ENCODE measurements at places on chromosomes 1 and 21. TPM values are rescaled to one million over a fixed set of nuclear protein-coding genes. Genes with fewer than 3 reads are reported as not detected.
A peak's percentile ranks its signal among the peaks of the same experiment; 100 is the strongest.

DNA sequence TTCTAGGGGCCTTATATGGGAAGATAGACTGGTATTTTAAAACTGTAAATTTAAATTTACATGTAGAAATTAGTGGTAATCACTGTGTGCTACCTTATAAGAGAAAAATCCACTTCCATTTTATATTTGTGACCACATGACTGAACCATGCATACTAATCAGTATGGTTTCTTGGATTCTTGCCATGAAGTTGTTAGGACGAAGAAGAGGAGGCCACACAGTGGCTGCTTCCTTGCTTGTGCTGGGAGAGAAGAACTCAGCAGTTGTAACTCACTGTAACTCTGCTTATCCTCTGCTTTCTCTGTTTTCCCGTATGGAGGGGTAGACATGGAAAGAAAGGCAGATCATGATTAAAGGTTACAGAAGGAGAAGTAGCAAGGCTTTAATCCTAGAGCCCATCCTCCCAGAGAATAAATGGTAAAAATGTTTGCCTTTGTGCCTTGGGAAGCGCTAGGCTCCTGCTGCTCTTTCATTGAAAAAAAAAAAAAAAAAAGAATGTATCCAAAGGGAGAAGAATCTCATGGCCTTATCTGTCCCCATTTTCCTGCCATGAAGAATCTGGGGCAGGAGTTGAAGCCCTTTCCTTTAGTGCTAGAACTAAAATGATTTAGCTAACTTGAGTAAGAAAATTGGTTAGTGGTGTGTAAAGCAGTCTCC is 32.4 kb downstream of the KCTD3 start:
- DNase-seq: no peak

GRCh38 chr21:26127918-26128317 is 42.7 kb downstream of the APP start:
- DNase-seq: peak; percentile 39

TSPAN2 gene
- total RNA-seq: 13.3 TPM

HSD11B1 gene
- 5.6 TPM for total RNA-seq

DNA sequence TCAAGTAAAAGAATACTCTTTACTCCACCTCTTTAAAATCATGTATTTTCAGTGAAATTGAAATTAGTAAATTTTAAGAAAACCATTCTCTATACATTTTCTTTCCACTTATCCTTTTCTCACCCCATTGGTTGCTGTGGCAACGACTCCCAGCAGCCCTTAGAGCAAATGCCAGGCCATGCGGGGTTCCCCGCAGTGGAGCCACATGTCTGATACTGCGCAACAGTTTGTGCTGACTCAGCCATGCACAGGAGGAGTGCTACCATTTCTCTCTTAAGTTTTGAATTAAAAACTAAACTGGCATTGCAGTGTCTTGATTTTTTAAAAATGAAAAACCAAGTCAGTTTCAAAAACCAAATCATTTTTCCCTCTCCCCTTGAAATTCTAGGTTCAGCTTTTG is 214.1 kb upstream of the L1TD1 start:
- no peak for DNase-seq

DNA sequence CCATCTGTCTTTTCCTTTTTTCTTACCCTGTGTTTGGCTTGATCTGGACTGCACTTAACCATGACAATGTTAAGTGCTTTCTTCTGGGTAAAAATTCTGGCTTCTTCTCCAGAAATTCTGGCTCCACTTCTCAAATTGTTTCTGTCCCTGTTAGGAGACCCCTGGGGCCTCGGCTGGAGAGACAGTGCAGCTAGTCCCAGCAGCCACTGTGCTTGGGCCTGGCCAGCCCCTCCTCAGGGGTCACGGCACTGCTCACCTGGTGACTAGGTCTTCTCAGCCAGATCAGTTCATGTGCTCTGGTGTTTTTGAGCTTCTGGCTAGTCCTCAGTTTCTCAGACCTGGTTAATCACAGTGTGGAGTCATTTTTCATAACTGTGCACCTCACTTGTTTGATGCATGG is 72.4 kb downstream of the ADARB1 start:
- DNase-seq: no peak

LAD1 gene
- 1.4 TPM for total RNA-seq

DNA sequence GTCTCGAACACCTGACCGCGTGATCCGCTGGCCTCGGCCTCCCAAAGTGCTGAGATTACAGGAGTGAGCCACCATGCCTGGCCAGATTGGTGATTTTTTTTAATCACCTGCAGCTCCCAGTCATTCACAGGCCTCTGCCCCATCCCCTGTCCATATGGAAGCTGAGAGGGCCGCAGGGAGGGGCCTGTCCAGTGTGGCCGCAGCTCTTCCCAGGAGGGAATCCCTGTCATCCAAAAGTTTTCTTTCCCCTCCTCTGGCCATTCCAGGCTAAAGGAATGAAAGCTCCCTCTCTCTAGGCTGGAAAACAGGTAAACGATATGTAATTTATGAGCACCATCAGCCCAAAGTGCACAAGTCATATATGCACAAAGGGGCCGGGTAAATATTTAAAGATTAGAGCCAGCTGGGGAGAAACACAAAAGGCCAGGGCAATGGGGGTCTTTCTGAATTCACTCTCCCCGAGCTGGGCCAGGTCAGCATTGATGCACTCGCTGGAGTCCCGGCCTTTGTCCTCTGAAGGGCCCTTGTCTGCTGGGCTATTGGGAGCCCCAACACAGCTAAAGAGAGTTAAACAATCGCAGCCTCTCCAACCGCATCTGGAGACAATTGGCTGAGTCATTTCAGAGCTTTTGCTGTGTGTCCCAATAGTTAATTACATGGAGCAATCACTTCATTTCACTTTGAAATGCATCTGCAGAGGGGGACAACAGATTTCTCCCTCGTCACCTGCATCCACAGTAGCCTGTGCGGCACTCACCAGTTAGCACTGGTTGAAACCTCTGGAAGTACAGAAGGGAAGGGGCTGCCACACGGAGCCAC is 3.8 kb upstream of the HES3 start:
- no peak for DNase-seq

PSRC1 gene
- 2.5 TPM for total RNA-seq

- DNase-seq: no peak
Observed at GRCh38 chr1:201330541-201330940, 46.9 kb downstream of the TNNT2 start.

LRRC53 gene
- total RNA-seq: not detected

GRCh38 chr1:10867138-10867721 is 70.8 kb upstream of the CASZ1 start:
- DNase-seq: peak; percentile 70

OR2G6 gene
- total RNA-seq: 0.03 TPM

TNFRSF9 gene
- 0.09 TPM for total RNA-seq

DNA sequence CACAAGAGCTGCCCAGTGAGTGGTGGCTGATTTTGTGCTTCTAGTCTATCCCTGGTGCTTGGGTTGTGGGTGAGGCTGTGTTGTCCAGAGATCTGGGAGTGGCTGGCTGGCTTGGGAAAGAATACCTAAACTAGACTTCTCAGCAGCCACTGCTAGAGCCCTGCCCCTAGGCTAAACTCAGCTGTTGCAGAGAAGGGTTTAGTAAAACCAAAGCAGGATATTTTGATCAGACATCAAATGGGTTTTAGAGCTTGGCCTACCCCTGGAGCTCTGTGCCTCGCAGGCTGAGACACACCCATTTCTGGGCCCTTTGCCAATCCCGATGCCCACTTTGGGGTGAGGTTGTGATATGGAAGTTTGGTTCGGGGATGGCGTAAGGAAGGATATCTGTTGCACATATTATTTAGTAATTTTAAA is 88.5 kb downstream of the UCK2 start:
- no peak for DNase-seq

INAVA gene
- total RNA-seq: not detected

LCE2C gene
- not detected for total RNA-seq

DNA sequence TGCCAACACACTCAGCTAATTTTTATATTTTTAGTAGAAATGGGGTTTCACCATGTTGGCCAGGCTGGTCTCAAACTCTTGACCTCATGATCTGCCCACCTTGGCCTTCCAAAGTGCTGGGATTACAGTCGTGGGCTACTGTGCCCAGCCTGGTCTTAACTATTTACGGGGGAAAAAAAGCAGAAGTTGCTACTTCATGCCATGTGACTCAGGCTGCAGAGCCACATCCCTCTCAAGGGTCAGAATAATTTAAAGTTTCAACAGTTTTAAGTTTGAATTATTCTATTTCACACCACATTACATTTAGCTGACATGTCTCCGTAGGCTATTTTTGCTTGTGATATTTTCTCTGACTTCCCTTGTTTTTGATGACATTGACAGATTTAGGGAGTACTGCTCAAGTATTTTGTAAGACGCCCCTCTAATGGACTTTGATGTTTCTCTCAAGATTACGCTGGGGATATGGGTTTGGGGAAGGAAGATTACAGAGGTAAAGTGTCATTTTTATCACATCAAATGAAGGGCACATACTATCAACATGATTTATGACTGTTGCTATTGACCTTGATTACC is 14.6 kb upstream of the AGBL4 start:
- DNase-seq: no peak

DNA sequence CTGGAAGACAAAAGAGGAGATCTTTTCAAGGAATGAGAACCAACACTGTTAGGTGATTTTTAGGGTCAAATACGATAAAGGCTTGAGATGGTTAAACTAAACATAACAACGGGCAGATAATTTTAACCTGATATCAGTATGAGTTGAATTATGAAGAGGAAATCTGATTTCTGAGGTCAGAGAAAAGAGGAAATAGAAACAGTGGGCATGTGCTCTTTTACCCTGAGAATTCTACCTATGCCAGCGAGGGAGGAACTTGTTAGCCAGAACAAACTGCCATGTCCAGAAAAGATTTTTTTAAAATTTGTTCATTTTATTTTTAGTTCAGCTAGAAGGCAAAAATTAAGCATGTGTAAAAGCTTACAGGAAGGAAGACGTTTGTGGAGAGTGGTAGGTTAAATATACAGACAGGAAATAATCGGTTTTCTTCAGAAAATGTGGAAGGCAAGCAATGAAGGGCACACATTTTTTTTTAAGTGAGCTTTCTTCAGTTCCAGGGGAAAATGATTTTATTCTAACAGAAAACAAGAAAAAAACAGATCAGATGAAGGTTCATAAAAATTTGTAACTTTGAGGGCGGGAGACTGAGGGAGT is 1745.3 kb downstream of the MRPL39 start:
- DNase-seq: no peak

DNA sequence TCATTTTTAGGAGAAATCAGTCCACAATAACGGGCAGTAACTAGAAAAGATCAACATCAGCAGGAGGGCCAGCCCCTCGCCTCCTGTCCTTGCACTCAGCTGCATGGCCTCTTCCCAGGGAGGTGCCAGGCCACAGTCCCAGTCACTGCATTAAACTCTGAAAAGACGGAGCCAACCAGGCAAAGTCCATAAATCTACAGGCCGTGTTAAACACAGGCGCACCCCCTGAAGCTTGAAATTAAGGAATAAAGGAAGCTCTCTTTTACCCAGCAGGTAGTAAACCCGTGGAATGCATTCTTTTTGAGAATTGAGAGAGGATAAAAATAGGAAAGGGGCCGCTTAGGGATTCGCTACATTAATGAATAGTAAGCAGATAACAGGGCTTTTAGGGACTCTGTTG is 18.4 kb downstream of the H6PD start:
- DNase-seq: no peak

GRCh38 chr1:48876330-48876785 is 99.7 kb upstream of the BEND5 start:
- DNase-seq: no peak

DNA sequence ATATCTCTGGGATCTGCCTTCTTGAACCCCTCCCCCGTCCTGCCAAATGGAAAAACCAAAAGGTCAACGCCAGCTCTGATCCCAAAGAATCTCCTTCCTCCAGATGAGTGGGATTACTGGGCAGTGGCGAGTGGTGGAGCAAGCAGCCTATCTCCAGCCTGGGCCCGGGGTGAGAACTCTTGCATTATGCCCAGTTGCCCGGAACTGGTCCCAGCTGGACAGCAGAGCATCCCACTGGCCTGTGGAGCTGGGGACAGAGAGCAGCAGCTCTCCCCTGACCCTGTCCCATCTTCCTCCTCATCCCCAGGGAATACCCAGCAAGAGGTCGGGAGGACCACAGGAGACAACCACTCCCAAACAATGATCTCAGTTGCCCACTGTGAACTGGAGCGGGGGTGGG is 130.5 kb downstream of the TMEM53 start:
- DNase-seq: no peak

FCGR2B gene
- total RNA-seq: 42.4 TPM

GRCh38 chr1:247551721-247552120 is 2.8 kb downstream of the GCSAML start:
- DNase-seq: no peak

DNA sequence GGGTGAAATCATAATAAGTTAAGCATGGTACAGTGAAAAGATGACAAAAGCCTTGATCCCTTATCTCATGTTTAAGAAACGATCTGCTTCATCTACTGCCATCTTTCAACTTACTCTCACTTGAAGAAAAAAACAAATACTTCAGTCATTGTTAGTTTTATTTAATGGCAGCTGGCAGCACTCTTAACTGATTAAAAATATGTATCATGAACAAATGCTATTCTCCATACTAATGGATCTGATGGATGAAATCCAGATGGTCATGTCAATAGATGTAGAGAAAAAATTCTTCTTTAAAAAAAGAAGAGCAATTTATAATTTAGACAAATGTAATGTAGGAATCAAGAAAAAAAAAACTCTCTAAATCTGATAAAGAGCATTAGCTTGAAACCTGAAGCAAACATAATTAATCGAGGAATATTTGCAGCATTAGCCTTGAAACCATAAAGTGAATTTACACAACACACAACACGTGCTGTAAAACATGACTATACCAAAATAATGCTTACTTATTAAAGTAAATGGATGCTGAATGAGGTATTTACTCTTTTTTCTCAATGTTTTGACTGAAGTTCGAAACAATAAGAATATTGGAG is 579.0 kb upstream of the ADAMTS5 start:
- no peak for DNase-seq

AMIGO1 gene
- 9.3 TPM for total RNA-seq

DNA sequence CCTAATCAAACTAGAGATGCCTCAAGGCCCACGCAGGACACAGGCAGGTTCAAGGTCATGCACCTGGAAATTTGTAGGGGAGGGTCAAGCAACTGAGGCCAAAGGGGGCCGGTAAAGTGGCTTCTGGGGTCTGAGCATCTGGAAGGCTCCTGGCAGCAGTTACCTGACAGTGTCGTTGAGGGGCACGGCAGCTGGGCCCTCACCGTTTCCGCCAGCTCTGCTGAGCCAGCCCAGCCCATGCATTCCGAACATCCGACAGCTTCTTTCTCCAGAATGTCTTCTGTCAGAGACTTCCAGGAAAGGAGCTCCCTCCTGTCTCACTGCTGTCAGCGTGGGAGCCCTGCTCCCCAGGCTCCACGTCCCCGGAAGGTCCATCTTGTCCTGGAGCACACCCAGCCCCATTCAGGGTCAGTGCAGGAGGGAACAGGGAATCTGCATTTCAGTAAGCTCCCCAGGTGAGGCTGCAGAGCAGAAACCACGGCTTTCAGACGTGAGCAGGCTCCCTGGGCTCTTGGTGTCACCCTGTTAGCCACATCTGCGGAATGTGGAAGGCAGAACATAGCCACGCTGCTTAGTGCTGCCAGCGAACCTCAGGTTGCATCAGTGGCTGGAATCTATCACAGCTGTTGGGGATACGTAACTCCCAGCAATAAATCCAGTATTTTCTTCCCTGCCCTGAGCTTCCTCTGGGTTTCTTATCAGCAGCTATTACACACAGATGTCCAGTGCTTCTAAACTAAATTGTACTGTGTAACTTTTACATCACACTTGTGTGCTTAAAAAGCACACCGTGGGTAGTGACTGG is 36.3 kb upstream of the FAM3B start:
- peak; percentile 40 for DNase-seq

CNR2 gene
- total RNA-seq: not detected
